ENCODE measurements at places on chromosomes 1 and 21.

- no peak for DNase-seq
Measured at GRCh38 chr1:179448437-179449149, 82.8 kb downstream of the AXDND1 start.

- peak; percentile 76 for DNase-seq
Measured at GRCh38 chr1:64881281-64881680, 85.1 kb downstream of the JAK1 start.

- DNase-seq = no peak
Measured at GRCh38 chr1:183551924-183552323, 38.3 kb downstream of the NCF2 start.

- no peak for DNase-seq
Measured at GRCh38 chr1:45622524-45623394, 1.1 kb downstream of the CCDC17 start.

- no peak for DNase-seq
Measured at GRCh38 chr1:163459539-163459938, 137.8 kb downstream of the NUF2 start.

DNA sequence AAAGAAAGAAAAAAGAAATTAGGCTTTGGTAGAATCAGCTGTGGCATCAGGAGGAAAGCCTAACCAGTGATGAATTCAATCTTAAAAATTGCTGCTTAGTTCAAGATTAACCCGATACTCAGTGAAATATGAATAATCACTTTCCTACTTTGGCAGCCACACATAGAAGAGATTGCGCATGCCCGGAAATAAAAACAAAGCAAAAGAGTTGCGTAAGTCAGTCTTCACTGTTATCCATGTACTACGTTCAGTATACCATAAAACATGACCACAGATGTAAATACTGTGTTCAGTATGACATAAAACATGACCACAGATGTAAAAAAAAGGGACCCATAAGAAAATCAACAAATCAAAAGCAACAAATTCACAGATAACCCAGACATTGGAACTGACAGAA lies 19.2 kb downstream of the CD1D start:
- no peak for DNase-seq

- no peak for DNase-seq
Measured at GRCh38 chr1:55741516-55741915, 526.4 kb upstream of the USP24 start.

- peak; percentile 21 for DNase-seq
Measured at GRCh38 chr1:228265167-228265566, 57.3 kb downstream of the OBSCN start.

GRCh38 chr1:20234788-20235535 lies 48.6 kb upstream of the PLA2G2C start:
- DNase-seq = no peak

DNA sequence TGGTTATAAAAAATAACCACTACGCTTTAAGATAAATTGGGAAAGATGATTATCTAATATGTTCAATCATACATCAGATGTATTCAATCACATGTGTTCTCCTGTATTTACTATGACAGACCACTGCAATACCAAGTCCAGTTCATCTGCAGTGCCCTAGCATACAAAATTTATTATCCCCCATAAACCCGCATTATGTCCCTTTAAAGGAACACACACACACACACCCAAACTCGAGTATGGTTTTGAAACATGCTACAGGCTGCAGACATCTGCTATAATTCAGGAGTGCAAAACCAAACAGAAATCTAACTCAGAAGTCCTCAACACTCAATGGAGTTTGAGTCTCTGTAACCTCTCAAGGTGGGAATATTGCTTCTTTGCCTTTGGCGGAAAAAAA lies 14.9 kb downstream of the ODF2L start:
- no peak for DNase-seq

DNA sequence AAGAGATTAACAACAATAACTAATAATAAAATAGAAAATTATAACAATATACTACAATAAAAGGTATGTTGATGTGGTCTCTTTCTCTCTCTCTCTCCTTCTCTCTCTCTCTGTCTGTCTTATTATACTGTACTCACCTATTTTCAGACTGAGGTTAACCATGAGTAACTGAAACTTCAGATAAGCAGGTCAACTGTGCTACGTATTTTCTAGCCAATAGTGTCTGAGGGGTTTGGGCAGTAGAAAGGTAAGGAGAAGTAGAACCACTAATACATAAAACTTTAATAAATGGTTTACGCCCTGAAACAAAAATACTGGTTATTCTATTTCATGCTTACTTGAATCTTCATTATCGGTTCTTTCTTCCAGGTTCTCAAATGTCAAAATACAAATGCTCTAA lies 71.0 kb upstream of the LRRC53 start:
- no peak for DNase-seq

- DNase-seq = no peak
Measured at GRCh38 chr1:245099401-245099800, 55.4 kb upstream of the KIF26B start.

DNA sequence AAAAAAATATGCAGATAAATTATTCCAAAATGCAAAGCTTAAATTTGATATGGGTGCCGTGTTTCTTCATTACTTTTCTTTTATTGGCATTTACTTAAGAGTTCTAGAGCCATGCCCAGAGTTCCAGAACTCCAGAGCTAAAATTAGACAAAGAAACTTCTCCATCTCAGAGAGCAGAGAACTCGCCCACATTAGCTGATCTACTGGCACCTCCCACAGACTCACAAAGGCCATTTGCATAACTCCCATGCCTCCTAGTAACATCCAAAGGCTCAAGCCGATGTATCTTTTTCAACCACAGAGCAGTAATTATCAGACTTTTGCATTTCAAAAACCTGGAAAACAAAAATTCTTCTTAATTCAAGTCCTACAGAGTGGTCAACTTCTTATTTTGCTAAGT lies 323.8 kb upstream of the ST6GALNAC5 start:
- no peak for DNase-seq

DNA sequence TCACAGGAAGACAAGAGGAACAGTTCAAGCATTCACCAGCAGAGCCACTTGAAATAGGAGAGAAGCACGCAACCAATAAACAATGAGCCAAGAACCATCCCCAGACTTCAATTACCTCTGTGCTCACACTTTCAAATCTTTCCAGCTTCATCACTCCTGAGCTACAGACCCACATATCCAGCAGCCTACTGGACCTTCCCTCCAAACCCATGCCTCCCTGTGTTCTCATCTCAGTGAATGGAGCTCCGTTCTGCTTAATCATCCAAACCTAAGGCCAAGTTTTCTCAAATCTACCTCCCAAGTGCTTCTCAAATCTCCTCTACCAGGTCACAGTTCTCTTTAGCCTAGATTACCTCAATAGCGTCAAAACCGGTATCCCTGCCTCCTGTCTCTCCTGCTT lies 3.7 kb downstream of the PEF1 start:
- no peak for DNase-seq

DNA sequence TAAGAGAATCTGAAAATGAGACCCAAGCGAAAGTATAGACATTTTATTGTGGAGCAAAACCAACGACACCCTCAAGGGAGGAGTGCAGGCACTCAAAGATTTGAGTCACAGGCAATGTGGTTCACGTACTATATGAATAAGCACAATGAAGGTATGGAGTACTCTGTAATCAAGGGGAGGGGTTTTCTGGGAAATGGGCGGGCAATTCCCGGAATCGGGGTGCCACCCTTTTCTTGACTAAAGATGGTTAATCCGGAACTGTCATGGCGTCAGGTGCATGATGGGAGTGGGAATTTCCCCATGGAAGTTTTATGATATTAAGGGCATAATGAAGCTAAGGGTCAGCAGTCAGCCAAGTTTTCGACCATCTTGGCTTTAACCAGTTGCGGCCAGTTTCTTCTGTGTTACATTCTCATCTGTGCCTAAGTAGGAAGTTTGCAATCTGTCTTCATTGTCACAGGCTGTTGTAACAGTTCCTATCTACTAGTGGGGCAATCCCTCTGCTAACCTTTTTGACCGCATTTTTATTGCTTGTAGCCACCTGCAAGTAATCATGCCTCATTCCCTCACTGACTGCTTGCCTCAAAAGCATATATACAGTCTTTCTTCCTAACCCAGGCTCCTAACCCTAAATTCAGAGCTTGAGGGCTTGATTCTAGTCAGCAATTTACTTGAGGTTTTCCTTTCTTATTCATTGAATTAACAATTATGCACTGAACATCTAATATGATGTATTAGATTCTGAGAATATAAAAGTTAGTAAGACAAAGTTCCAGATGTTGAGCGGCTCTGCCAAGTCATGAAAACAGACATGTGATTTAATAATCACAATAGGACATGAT lies 775 bp upstream of the AIM2 start:
- no peak for DNase-seq

DNA sequence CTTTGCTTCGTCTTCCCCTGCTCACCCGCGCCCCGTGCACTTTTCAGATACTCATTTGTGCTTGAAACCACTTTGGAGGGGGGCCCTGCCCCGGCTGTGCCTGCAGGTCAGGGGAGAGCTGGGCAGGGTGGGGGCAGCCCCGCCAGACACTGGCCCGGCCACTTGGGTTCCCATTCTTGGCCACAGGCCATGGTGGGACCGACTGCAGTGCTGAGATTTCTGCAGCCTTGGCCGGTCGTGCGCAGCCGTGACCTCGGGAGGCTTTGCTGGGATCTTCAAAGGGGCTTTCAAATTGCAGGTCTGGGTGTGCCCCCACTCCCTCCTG lies 54.5 kb upstream of the TTC34 start:
- no peak for DNase-seq
